ENCODE measurements at places on chromosomes 16 and 17. TPM values are rescaled to one million over a fixed set of nuclear protein-coding genes. Genes with fewer than 3 reads are reported as not detected.

Gene HOXB1
- 0.05 TPM for polyA plus RNA-seq

DNA sequence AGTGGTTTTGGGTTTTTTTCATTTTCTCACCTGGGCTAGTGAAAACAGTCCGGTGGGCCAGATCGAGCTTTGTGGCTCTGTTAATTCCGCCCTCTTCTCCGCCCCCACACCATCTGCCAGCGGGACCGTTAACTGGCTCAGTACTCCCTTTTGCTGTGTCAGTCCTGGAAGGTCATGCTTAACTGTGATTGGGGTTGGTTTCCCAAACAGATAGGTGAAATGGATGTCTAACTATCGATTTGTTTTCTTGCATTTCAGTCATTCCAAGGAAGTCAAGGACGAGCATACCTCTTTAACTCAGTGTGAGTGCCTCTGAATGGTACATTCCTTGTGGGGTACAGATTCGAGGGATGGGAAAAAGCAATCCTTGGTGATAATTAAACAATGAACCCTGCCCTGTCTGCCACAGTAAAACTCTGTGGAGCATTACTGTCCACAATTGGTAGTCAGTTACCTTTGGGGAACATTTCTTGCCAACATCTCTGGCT lies 56.7 kb downstream of the YPEL2 start:
- DNase-seq, result no peak

DNA sequence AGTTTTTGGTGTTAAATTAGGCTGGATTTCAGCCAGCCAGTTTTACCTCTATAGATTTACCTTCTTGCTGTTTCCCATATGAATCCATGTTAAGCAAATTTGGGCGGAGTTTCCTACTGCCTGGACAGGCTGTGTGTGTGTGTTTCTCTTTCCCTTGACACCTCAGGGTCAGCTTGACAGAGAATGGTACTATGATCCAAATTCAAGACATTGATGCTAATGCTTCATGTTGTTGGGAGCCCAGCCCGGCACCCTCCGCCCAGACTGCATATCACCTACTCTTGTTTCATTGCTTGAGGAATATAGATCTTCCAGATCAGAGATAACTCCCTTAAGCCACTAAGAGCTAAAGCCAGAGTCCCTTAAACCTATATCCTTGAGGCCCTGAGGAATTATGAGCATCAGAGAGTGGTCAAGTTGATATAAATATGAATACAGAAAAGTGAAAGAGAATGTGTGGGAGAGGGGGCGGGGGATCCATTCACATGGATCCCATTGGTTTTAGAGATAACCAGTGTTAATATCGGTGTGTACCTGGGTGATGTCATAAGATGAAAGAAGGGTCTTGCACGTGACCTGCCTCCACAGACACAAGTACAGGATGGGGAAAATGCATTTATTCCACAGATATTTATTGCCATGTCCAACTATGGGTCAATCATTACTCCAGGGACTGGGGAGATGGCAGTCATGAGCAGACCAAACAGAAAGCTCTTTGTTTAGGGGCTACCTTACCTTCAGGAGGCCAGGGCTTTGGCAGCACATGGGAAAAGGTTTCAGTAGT lies 69.7 kb downstream of the WIPI1 start:
- no peak for DNase-seq

DNA sequence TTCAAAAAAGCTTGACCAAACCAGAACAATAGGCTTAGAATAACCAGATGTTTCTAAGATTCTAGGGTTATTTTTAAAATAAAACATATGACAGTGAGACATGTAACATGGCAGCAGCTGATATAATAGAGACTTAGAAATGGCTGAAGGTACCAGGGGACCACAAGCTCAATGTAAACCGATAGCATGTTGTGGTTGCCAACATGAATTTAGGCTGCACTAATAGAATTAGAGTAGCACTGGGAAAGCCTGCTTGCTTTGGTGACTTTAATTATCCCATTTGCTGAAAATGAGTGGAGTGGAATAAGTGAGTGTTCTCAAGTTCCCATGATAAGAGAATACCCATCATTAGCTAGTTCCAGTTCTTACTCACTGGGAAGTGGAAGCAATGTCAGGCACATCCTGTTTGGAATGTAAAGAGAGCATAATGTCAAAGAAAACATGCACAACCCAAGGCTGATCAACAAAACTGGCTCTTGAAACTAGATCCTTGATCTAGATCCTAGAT lies 621.2 kb upstream of the CDH5 start:
- DNase-seq, result no peak

- no peak for DNase-seq
Observed at GRCh38 chr17:40059729-40060475, 2.9 kb upstream of the THRA start.

Gene KRT12
- 0.13 TPM for polyA plus RNA-seq

- DNase-seq, result no peak
Observed at GRCh38 chr17:73396431-73397277, 84.9 kb upstream of the CDC42EP4 start.

Gene SEZ6L2
- 5.2 TPM for polyA plus RNA-seq

Gene TNFRSF12A
- polyA plus RNA-seq, result 4.5 TPM

- no peak for DNase-seq
Observed at GRCh38 chr16:68091380-68092261, 6.5 kb downstream of the NFATC3 start.

DNA sequence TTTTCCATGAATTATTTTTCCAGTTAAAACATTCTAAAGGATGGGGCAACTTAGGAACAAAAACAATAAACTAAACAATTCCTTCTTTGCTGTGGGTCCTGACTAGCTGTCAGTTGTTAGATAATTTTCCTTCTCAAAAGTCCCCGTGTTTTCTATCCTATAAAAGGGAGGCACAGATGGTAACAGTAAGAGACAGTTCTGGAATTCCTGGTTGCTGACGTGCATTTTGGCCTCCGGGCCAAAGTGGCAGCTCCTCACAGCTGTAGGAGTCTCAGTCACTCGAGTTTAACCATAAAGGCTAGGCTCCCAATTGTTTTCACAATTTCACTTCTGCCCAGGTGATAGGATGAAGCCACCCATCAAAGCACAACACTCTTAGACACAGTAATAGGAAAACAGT lies 77.0 kb upstream of the ZNF423 start:
- DNase-seq, result peak; percentile 82

Gene ZFPM1
- 2.1 TPM for polyA plus RNA-seq

- no peak for DNase-seq
Observed at GRCh38 chr17:50352693-50353599, 7.0 kb downstream of the XYLT2 start.

- no peak for DNase-seq
Observed at GRCh38 chr17:65328567-65328966, 191.4 kb downstream of the RGS9 start.

GRCh38 chr16:31351246-31351941 lies 3.6 kb upstream of the ITGAX start:
- no peak for DNase-seq

DNA sequence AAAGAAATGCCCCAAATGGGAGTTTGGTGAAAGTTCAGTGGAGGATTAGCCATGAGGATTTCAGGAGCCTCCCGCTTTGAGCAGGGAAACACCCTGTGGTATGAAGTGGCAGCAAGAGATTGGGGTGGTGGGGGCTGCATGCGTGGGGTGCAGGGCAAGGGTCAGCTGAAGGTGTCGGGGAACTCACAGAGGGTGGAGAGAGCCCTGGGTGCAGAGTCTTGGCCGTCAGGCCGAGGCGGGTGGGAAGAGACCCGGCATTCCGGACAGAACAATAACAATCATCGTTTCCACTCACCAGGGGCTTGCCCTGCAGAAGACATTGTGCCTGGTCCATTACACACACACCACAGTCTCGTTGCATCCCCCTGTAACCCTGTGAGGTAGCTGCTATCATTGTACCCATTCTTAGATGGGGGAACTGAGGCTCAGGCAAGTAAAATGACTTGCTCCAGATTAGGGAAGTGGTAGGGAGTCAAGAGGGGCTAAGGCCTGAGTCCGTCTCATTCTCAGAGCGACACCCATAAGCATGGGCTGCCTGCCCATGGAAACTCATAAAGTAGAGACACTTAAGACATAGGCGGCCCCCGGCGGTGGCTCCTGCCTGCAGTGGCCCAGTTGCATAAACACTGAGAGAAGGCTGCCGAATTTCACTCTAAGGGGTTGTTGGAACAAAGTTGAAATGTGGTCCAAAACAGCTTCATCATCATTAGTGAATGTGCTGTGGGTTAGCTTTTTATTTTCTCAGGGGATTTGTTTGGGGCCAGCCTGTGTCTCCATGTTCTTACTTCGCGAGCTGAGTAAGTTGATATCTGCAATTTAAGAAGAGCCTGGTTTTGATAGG lies 93.3 kb downstream of the CMIP start:
- DNase-seq, result no peak

- no peak for DNase-seq
Observed at GRCh38 chr16:19717314-19717713, 713 bp downstream of the KNOP1 start.

- no peak for DNase-seq
Observed at GRCh38 chr16:28834349-28834748, 11.6 kb downstream of the ATXN2L start.

- DNase-seq, result no peak
Observed at GRCh38 chr17:29583324-29584248, 5.9 kb downstream of the GIT1 start.

DNA sequence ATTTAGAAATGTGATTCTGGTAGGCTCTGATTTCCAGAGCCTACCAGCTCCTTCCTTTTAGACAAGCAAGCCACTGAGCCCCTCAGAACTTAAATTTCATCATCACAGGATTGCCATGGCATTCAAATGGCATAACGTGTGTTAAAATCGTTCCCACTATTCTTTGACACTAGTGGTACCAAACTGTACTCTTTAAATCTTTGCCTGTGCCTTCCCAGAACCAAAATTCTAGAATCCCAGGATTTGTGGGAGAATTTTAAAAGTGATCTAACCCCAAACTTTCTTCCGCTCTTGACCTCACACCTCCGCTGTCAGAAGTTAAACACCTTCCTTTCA lies 287 bp upstream of the INTS2 start:
- DNase-seq, result no peak

DNA sequence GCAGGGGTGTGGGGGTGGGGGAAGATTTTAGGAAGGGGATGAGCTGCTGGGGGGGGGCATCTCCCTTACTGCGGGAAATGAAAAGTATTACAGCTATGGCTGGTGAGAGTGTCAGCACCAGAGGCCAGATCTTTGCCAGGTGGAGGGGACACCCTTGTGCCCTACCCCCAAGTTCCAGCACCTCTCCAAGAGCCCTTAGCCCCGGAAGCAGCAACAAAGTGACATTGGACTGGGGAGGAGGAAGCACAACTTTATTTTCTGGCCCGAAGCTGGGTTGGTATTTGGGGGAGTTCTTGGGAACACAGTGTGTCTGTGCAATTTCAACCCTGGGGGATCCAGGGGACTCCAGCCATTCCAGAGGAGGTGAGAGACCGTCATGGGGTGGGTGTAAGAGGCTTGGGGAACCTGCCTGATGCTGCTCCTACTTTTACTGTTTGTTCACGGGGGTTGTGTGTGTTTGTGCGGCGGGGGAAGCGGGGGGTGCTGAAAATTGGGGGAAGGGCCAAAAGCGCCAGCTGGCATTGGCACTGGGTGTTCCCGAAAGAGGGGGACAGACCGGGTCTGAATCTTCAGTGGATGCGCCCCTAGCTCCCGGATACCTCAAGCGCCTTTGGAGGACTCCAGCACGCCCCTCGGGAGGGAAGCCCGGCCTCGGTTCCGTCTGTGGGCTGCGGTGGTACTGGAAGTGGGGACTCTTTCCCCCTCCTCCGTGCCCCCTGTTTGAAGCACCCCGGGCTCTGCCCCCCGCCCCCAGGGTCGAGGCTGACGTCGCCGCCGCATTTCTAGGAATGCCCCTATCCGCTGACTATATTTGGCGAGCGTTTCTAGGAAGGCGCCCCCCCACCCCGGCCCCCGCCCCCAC lies 230.3 kb downstream of the MRTFB start:
- no peak for DNase-seq

DNA sequence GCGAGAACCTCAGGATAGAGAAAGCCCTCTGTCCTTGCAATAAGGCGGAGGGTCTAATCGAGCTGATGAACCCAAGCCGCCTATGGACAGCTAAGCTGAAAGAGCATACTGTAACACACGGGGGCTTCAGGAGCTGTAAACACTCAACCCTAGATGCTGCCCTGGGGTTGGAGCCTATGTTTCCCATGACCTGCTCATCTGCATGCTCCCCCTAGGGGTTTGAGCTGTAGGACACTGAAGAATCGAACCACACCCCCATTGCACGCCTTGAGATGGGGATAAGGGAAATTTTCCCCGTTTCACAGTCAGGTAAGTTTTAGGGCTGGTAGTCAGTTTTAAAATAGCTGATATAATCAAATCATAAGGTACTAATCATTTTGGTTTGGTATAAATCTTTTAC lies 675.6 kb upstream of the CDH8 start:
- no peak for DNase-seq

Gene OR1A1
- polyA plus RNA-seq, result 0.09 TPM

DNA sequence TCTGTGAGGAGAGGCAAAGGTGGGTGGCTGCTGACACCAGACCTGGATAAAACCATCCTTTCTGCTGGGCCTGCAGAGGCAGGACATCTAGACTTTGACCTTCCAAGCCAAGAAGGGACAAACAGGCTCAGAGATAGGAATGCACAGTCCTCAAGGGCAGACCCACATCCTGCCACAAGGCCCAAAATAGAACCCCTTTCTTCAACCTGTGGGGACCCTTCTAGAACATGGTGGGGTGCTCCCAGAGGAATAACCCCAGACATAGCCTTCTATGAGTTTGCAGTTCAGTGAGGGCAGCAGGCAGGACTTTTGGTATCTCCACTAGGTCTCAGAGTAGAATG lies 3.8 kb upstream of the CBFB start:
- no peak for DNase-seq

- peak; percentile 38 for DNase-seq
Observed at GRCh38 chr17:43755389-43755875, 3.2 kb downstream of the SOST start.

Gene SKAP1
- polyA plus RNA-seq, result 2.0 TPM

DNA sequence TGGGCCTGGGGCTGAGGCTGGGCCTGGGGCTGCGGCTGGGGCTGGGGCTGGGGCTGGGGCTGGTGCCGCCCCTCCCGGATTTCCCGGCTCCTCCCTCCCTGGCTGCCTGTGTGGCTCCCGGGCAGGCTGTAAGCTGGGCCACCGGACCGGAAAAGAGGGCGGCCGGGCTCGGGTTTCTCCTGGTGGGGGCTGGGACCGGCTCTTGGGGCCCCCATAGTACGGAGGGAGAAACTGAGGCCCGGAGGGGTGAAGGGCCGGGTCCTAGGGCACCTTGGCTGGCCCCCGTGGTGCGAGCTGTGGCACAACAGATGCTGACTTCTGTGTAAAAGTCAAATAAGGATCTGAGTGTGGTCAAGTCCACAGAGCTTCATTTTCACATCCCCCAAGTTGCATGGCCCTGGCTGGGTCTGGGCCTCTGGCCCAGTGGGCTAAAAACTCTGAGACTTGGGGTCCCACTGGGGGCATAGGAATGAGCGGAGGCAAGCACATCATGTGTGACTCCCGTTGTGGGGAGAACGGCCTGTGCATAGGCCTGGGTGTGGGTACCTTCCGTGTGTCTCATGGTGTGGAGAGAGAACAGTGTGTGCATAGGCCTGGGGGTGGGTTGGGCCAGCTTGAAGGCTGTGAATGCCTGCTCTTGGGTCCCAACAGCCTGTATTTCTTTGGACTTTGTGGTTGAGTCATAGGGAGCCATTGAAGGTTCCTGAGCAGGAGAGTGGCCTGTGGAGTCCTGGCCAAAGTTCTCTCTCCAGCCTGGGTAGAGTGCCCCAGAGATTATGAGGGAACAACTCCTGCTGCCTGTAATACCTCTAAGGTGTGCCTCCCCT lies 123.9 kb upstream of the CIBAR2 start:
- DNase-seq, result no peak

- no peak for DNase-seq
Observed at GRCh38 chr17:15501282-15501681, 33.9 kb upstream of the CDRT4 start.

Data from right lung (tissue), 10 donors.